ENCODE measurements at places on chromosomes 4 and X.

GRCh38 chrX:118513120-118513898 is 17.7 kb downstream of the DOCK11 start:
- DNase-seq: no peak

DNA sequence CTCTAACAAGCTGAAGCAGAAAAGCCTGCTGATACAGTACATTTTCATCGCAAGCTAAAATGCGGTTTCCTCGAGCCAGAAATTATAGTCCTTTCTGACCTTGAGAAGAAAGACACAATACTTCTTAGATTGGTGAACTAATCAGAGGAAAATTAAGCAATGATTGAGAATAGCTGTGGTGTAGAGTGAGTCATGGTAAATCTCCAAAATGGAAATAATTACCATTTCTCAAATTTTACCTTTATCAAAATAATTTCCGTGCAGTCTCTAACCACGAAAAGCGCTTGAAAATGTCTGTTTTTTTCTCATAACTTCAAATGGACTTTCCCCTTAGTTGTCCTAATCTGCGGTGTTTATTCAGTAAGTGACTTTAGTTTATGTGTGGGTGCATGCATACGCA is 190.2 kb downstream of the CPE start:
- no peak for DNase-seq

DNA sequence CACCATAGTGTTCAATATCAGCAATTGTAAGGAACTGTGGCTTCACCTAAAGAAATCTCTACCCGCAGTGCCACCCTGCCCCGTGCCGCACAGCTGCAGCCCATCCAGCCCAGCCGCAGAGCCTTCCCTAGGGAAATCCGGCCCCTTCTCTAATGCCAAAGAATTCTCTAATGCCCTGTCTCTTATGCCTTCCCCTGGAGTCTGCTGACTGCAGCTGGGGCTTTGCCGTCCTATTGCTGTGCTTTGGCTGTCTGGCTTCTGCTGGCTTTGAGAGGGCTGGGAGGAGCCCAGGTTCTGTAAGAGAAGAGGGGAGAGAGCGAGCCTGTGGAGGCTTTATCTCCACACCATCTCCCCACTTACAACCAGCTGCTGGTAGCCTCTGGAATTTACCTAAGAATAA is 85.9 kb upstream of the HELT start:
- no peak for DNase-seq

- DNase-seq: no peak
Measured at GRCh38 chr4:98680806-98681205, 22.4 kb upstream of the TSPAN5 start.

- peak; percentile 69 for DNase-seq
Measured at GRCh38 chr4:1055721-1056590, 44.5 kb downstream of the FGFRL1 start.

All from stimulated activated CD4-positive, alpha-beta T cell treated with anti-CD3 and anti-CD28 coated beads, Interleukin-12 subunit alpha, Interleukin-12 subunit beta, amount 100 ng/mL, for 4 hours (primary cell).